ENCODE measurements at places on chromosomes 4 and X.

- DNase-seq: peak; percentile 16
Observed at GRCh38 chrX:107025545-107025944, 25.5 kb upstream of the MORC4 start.

GRCh38 chr4:79636991-79637390 lies 229.0 kb upstream of the GK2 start:
- no peak for DNase-seq

- DNase-seq: no peak
Observed at GRCh38 chr4:173871643-173872042, 341.6 kb upstream of the HAND2 start.

DNA sequence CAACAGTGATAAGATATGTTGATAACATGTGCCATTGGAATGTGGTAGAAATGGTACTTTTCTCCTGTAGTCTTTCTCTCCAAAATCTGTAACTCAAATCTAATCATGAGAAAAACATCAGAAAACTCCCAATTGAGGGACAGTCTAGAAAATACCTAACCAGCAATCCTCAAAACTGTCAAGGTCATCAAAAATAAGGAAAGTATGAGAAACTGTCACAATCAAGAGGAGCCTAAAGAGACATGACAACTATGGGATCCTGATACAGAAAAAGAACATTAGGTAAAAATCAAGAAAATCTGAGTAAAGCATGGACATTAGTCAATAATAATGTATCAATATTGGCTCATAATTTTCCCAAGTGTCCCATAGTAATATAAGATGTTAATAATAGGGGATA lies 124.5 kb upstream of the PPP1R2C start:
- no peak for DNase-seq

DNA sequence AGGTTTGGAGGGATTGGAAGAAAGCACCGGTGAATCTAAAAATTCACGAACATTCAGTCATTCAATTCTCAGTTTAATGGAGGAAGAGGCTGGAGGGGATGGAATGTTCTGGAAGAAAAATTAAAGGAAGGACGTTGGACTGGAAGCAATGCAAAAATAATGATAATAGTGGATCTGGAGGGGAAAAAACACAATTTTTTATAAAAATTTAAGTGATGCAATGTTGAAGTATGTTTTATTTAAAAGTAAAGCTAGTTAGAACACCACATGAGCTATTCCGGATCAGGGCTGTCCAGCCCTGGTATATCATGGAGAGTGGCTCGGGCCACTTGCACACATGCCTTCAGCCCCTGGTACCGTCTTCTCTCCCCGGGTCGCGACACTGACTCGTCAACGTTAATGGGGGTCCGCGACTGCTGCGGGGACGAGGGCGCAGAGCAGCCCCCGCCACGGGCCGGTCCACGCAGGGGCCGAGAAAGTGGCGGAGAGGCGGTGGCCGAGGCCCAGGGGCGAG lies 204.6 kb downstream of the TENM3 start:
- DNase-seq: no peak

DNA sequence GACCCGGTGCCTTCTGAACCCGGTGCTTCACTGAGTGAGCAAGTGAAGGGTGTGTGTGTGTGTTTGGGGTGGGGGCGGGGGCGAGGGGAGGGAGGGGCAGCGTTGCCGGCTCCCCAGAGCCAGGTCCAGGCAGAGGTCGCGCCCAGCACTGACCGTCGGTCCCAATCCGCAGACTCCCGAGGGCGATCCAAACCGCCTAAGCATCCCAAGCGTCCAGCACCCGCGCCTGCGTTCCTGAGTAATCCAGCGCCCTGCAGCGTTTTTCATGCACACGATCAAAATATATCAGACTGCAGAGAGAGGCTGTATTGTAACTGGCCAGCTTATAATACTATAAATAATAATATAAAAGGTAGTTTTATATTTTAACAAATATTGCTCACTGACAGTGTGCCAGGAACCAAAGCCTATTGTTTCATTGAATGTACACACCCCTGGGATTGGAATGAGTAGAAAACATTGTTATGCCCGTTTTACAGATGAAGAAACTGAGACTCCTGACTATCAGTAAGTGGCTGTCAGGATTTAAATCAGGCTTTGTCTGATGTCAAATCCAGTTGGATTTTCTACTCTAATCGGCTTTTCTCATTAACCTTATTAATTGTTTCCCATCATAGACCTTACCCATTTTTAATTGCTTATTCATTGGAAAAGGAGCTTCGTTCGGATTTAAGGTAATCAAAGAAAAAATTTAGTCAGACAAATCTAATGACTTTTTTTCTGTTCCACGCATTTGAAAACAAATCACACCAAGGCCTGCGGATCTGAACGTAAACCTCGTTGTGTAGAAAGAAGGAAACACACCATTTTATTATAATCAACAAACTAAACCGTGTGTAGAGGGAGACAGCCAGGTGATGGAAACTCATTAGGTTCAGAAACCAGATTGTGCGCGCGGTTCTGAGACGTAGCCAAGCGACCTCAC lies 4.0 kb upstream of the NKX3-2 start:
- DNase-seq: peak; percentile 59

DNA sequence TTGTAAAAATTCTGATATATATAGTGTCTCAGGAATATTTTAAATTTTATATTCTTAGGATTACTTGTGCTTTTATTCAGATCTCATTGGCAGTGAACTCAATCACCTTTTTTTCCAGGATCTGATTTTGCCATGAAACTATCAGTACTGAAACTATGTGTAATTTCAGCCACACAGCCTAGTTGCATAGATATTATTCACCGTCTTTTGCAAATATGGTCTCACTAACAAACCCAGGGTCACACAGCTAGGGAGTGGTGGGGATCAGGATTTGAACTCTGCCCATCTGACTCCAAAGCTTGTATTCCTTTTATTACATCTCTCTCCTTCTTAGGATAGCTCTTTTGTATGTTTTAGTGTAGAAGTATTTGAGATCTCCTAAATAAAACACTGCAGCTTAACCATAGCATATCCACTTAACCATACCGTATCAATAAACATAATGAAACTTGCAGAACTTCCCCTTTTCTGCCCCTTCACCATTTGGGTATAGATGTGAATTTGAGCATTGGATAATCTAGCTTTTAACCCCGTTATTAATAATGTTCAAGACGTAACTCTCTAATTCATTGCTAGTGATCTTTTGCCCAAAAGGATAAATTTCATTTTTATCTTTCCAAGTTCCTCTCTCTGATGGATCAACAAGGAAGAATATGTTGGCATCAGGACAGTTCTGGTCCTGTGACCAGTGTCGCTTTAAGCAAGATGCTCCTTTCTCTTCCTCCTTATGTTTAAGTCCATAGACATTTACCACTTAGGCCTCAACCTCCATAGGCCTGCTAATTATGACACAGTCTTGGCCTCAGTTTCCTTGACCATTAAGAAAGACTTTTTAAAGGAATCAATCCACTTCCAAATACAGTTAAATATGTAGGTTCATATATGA lies 74.6 kb downstream of the RAPGEF2 start:
- DNase-seq: no peak

- DNase-seq: no peak
Observed at GRCh38 chr4:40121515-40121914, 64.9 kb downstream of the N4BP2 start.

DNA sequence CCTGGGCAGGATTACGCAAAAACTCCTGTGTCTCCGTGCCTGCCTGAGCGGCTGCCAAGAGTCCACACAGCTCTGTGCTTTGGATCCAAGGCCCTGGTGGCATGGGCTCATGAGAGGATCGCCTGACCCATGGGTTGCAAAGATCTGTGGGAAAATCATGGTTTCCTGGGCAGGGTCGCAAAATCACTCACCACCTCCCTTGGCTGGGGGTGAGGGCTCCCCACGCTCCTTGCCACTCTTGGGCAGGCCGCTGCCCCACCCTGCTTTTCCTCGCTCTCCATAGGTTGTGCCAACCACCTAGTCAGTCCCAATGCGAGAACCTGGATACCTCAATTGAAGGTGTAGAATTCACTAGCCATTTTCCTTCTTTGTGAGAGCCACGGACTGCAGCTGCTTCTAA lies 66.5 kb upstream of the MAGEB18 start:
- no peak for DNase-seq

GRCh38 chr4:68367835-68368234 lies 17.9 kb upstream of the YTHDC1 start:
- DNase-seq: no peak

GRCh38 chr4:38373375-38373774 lies 290.6 kb upstream of the KLF3 start:
- DNase-seq: no peak

DNA sequence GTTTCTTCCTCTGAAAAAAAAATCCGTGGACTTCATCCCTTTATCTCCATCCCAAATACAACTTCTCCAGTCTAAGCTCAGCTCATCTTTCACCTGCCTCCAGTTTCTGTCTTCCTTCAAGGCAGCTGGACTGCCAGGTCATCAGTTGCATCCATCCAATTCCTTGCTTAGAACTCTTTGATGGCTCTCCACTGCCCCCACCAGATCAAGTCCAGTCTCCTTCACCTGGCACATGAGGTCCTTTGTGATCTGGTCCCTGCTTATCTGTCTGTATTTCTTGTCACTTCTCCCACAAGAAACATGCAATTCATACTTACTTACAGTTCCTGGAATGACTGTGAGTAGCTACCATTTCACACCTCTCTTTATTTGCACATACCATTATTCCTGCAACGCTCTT lies 33.8 kb downstream of the OTUD6A start:
- DNase-seq: no peak

GRCh38 chr4:32748498-32748897 lies 2028.3 kb downstream of the PCDH7 start:
- DNase-seq: no peak

- no peak for DNase-seq
Observed at GRCh38 chr4:151743128-151743854, 17.5 kb downstream of the GATB start.
